ENCODE measurements at places on chromosomes 16 and 17.
A peak's percentile ranks its signal among the peaks of the same experiment; 100 is the strongest.

- DNase-seq = no peak
These were observed 37.4 kb downstream of the ZDHHC7 start for GRCh38 chr16:84973776-84974523.

DNA sequence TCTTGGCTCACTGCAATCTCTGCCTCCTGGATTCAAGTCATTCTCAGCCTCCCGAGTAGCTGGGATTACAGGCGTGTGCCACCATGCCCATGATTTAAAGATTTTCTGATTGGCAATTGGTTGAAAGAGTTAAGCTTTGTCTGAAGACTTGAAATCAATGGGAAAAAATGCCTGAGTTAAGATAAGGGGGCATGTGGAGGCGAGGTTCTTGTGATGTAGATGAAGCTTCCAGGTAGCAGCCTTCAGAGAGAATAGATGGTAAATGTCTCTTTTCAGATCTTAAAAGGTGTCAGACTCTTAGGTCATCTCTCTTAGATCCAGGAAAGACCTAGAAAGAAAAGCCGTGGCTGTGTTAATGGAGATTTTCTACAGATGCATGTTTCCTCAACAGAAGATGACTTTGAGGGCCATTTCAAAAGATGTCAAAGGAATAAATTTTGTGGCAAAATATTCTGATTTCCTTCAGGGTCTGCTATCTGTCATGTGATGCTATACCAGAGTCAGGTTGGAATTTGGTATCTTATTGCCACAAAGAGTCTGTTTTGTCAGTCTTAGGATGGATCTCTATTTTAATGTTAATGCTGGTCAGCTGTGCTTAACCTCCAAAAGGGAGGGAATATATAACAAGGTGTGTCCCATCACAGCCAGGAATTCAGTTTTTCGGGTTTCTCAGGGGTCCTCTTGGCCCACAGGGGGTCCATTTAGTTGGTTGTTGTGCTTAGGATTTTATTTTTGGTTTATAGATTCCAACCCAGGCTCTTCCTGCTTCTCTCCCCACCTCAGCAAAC lies 58.3 kb upstream of the AKTIP start:
- no peak for DNase-seq

- DNase-seq = no peak
These were observed 34.1 kb upstream of the ELAC2 start for GRCh38 chr17:13051915-13052314.

GRCh38 chr16:15451098-15451731 lies 16.8 kb downstream of the BMERB1 start:
- no peak for DNase-seq

GRCh38 chr17:40551091-40551878 lies 14.0 kb downstream of the CCR7 start:
- no peak for DNase-seq

DNA sequence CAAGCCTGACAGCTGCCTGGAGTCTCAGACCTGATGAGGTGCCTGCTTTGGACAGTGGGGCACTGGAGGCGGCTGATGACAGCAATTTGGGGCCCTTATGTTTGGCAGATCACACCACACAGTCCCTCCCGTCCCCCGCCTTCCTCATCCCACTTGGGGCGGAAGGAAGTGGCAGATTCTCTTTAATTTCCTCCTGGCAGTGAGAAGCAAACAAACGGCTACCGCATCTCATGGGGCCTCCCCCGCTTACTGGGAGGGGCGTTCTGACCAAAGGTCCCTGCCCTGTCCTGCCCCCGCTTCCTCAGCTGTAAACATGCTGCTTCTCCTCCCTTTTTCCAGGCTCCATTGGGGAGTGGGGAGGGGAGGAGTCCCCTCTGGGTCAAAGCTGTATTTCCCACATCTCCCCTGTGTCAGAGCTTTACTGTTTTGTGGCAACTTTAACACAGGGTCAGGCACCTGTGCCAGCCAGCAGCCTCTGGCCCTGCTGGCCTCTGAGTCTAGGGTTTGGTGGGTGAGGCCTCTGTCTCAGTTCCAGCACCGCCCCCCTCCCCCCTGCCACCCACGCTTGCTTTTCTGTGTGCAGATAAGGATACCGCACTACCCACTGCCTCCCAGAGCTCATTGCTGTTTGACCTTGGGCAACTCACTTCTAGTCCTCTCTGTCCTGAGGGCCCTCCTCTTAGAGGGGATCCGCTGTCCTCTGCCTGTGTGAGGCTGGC lies 5.4 kb upstream of the NFATC3 start:
- DNase-seq = peak; percentile 43

- DNase-seq = no peak
These were observed 16.1 kb downstream of the CCR7 start for GRCh38 chr17:40548982-40549685.

GRCh38 chr17:18324140-18325050 lies 9.3 kb downstream of the SMCR8 start:
- DNase-seq = no peak

DNA sequence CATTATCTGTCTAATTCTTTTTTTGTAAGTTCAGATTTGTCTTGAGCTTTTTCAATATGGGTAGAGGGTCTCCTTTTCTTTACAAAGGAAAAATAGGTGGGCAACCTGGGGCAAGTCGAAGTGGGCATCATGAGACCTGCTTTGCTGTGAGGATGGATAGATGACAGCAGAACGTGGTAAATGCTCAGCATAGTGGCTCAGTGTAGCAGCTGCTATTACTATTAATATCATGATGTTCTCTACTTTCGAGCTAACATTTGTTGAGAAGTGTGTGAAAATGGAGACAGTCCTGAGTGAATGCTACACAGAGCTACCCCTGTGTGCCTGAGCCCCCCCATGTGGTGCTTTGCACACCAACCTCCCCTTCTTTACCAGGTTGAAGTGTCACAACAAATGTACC lies 39.0 kb upstream of the LGALS9 start:
- no peak for DNase-seq

GRCh38 chr16:89616623-89617022 lies 3.2 kb downstream of the DPEP1 start:
- no peak for DNase-seq

DNA sequence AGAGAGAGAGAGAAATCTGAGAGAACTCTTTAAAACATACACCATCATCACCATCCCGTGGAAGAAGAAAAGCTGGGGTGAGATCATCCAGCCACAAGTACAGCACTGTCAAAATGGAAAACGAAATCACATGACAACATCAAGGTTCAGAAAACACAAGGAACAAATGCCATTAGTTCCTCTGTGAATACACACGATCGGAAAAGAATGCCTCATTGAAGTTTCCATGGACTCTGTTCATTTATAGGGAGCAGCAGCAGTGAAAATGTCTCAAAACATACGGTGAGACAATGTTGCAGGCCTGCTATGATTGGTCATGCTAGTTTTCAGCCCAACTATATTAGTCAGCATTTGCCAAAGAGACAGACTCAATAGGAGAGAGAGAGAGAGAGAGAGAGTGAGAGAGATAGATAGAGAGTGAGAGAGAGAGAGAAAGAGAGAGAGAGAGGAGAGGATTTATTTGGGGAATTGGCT lies 4.4 kb downstream of the CFAP97D1 start:
- DNase-seq = no peak

GRCh38 chr16:72841506-72841905 lies 206.4 kb downstream of the ZFHX3 start:
- DNase-seq = no peak

DNA sequence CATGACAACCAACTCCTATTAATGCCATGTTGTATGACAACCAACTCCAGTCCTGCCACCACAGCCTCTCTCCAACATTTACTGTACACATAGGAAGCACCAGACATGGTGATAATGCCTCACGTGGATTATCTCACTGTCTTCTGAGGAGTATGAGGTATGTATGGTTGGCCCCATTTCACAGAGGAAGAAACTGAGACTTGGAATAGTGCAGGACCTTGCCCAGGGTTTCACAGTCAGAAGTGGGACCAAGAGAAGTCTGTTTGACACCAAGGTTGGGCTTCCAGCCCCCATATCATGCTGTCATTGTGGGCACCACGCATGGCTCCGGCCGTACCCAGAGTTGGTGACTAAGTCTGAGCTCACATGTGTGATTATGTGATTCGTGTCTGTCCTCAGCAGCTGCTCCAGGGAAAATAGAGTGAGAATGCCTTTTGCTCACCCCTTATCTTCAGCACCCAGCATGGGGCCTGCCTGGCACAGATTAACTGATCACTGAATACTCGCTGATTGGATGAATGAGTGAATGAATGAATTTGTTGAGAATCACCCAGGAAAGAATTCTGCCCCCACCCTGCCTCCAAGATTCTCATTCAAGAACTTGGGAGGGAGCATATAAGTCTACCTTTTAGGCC lies 204.1 kb upstream of the NLRP1 start:
- DNase-seq = no peak

DNA sequence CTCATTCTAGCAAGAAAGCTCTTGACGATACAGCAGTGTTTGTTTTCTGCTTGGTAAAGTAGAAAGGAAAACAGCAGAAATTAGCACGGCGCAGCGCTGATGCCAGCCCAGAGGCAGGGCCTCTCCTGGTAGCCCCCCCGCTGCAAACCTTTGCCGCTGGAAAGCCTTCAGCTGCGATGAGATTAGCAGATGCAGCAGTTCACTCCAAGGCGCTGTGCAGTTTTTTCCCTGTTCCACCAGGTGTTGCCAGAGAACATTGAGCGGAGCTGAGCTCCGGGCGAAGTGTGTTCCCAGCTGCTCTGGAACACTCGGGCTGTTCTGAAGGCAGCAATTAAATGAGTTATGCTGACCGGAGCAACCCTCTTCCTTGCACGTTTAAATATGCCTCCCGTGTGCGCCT lies 72.5 kb downstream of the RBFOX1 start:
- no peak for DNase-seq

DNA sequence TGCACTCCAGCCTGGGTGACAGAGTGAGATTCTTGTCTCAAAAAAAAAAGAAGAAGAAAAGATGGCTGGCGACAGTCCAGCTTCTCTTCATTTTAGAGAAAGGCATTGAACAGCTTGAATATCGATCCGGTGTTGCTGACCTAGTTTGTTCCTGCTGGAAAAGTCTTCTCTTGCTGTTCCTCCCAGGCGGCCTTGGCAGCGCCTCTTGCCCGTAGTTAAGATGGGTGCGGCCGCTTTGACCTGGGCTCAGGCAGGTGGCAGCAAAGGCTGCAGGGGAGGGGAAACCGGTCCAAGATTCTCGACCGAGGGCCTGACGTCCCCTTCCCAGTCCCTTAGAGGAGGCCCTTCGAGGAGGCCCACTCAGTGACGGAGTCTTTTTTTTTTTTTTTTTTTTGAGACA lies 3.8 kb upstream of the ZNF764 start:
- DNase-seq = no peak

GRCh38 chr17:82317394-82318168 lies at the start of gene CD7:
Gene CD7, minus strand, starts transcription at chr17:82317608. Its CDS starts 113 bp downstream, at chr17:82317495.
- no peak for DNase-seq

DNA sequence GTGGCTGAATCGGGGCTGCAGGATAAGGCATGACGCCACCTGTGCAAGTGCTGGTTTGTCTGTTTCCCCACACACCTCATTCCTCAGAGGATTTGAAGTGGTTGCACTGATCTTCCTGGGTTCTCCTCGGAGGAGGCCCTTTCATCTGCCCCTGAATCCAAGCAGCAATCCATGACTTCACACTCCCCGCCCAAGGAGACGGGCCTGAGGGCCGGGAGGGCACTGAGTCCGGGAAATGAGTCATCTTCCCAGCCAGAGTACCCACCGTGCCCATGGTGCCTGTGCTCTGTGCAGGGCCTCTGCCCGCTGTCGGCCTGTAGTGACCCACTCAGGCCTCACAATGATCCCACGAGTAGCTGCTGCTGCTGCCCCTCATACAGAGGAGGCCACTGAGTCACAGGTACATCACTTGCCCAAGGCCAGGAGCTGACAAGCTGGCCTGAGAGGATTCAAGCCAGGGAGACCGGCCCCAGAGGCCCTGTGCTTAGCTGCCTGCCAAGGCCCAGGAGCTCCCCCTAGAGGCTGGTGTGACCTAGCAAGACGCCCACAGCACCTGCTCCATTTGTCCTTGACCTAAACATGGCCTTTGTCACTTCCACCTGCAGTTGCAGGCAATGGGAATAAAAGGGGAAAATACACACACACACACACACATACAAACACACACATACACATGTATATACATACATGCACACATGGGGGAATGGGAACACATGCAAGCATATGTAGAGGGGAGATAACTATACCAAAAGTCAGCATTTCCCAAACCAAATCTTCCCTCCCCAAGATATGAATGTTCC lies 240.0 kb downstream of the C16orf95 start:
- no peak for DNase-seq

- DNase-seq = no peak
These were observed 41.1 kb downstream of the TANGO6 start for GRCh38 chr16:68884401-68884800.
